Ovary (tissue), 10 donors: ENCODE measurements at places on chromosomes 13 and 19. TPM values are rescaled to one million over a fixed set of nuclear protein-coding genes. Genes with fewer than 3 reads are reported as not detected.

ZNF541 gene
- polyA plus RNA-seq, result 0.97 TPM

ERICH4 gene
- polyA plus RNA-seq, result not detected

GRCh38 chr19:33887891-33888290 lies 91.2 kb downstream of the KCTD15 start:
- no peak for DNase-seq

DNA sequence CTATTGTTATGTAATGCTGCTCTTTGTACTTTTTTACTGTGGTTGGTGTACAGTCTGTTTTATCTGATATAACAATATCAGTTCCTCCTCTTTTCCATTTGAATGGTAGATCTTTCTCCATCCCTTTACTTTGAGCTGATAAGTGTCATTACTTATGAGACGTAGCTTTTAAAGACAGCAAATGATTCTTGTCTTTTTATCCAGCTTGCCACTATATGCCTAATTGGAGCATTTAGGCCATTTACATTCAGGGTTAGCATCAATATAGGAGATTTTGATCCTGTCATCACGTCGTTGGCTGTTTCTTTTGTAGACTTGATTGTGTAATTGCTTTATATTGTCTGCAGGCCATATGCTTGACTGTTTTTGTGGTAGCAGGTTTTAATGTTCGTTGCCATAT lies 894.2 kb upstream of the ATXN8OS start:
- DNase-seq, result no peak

GRCh38 chr19:688992-689391 lies 6.3 kb downstream of the PRSS57 start:
- DNase-seq, result no peak
